Stimulated activated CD4-positive, alpha-beta T cell treated with anti-CD3 and anti-CD28 coated beads, Interleukin-15, amount 100 ng/mL, for 24 hours (primary cell): ENCODE measurements at places on chromosomes 4 and X.

- no peak for DNase-seq
Observed at GRCh38 chr4:77170926-77171325, 13.9 kb downstream of the CCNG2 start.

DNA sequence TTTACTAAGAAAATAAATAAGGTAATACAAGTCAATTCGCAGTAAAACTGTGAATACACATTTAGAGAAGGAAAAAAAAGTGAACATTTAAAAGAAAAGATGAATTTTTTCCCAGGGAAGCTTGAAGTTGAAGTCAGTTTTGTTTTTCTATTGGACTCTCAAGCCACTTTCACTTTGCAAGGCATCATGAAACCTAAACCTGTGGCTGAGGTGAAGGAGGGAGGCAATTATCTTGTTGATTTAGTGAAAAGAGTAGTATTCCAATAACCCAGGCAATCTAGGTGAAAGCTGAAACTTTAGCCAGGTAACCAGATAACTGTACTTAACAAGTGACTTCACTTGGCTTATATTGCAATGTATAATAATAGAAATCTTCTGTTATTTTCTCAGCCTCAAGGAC lies 138.6 kb downstream of the HDX start:
- no peak for DNase-seq

GRCh38 chrX:55008571-55009358 lies 8.6 kb downstream of the APEX2 start:
- peak; percentile 12 for DNase-seq

DNA sequence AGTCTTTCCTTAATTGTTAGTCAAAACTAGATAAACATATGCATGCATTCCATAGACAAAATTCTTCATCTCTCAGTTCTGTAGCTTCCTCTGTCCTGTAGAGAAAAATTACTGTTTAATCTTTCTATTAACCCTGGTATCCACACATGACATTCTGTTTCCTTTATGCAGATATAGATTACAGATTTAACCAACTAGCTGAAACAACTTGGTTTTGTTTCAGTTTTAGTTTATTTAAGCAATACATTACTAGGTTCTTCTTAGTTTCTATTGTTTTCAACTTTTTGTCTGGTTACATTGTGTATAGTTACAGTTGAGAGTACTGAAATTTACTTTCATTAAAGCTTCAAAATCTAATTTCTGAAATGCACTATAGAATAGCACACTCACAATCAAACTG lies 933.9 kb upstream of the EPHA5 start:
- DNase-seq, result no peak

DNA sequence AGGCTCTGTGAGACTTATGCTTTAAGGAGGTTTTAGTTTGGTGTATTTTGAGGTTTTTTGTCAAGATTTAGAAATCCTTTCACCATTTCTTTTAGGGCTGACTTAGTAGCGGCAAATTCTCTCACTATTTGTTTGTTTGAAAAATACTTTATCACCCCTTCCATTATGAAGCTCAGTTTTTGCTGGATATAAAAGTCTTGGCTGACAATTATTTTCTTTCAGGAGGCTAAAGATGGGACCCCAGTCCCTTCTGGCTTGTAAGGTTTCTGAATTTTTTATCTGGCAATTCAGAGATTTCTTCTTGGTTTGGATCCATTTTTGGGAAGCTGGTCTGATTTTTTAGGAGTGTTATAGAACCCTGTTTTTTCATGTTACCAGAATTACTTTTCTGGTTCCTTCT lies 88.5 kb downstream of the ACTRT1 start:
- DNase-seq, result no peak

- no peak for DNase-seq
Observed at GRCh38 chr4:98341309-98341708, 80.1 kb downstream of the RAP1GDS1 start.

GRCh38 chr4:182955411-182955810 lies 38.2 kb upstream of the DCTD start:
- no peak for DNase-seq

- DNase-seq, result no peak
Observed at GRCh38 chr4:156692016-156692415, 279.6 kb downstream of the PDGFC start.

GRCh38 chr4:118754890-118755289 lies 69.7 kb downstream of the METTL14 start:
- no peak for DNase-seq

- DNase-seq, result no peak
Observed at GRCh38 chr4:151736361-151736760, 24.4 kb downstream of the GATB start.

- no peak for DNase-seq
Observed at GRCh38 chr4:16677001-16677944, 221.2 kb downstream of the LDB2 start.

- DNase-seq, result no peak
Observed at GRCh38 chr4:164484551-164484950, 269.4 kb upstream of the SMIM31 start.

- peak; percentile 24 for DNase-seq
Observed at GRCh38 chr4:150242820-150243458, 164.7 kb downstream of the DCLK2 start.

GRCh38 chr4:128163177-128164117 lies 102.3 kb downstream of the LARP1B start:
- no peak for DNase-seq

DNA sequence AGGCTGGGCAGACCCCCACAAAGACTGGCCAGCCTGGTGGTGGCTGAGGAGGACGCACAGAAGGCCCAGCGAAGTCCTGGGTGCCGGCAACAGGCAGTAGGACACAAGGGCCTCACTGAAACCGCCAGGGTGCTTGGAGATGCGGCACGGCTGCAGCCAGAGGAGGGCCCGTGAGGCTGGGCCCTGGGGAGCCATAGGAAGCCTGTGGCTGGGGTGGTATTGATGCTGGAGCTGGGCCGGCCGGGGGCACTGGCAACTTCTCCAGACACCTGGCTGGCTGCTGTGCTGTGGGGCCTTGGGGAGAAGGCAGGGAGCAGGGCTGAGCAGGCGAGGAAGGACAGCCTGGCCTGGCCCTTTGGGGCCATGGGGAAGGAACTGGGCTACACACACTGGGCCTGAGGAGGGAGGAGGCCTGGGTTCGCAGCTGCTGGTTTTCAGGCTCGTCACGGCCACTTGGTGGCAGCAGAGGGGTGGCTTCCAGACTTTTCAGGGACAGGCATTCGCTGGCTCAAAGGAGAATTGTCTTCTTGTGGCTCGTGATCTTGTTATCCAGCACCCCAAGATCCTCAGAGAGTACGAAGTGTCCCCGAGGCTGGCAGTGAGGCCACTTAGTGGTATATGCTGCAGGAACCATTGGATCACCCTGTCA lies 37.2 kb downstream of the ATP2B3 start:
- peak; percentile 69 for DNase-seq

- DNase-seq, result no peak
Observed at GRCh38 chrX:121802881-121803412, 755.5 kb downstream of the GLUD2 start.

GRCh38 chrX:67953658-67954057 lies 409.8 kb downstream of the AR start:
- DNase-seq, result no peak

DNA sequence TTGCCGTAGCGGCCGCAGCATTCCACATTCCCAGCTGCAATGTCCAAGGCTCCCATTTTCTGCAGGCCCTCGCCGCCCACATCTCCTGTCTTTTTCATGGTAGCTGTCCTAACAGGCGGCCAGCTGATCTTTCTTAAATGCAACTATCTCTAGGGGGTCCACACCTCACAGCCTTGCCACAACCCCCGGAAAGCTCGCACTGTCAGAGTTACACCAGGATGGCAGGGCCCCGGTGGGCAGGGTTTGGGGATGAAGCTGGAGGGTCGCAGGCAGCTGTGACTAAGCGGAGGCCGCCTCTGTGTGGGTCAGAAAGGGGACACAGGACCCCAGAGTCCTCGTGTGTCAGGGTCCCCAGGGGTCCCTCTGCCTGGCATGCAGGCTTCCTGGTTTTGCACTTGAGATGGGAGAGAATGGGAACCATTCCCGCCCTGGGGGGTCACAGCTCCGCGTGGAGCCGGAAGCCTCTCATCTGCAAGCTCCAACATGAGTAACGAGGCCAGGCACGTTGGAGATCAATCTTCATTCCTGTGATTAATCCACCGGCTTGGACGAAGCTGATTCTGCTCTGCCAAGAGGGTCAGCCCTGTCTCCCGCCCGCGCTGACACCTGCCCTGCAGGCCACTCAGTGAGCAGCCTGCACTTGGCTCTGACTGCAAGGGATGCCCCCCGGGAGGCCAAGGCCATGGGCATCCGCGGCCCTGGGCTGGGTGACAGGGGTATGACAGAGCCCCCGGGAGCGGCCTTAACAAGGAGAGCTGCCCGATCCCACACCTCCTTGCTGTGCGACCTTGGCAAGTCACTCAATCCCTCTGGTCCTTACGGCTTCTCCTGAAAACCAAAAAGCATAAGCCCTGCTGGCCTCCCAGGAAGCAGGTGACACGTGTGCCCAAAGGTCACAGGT lies 97.9 kb downstream of the ADRA2C start:
- no peak for DNase-seq

- DNase-seq, result no peak
Observed at GRCh38 chr4:134365852-134366251, 164.3 kb upstream of the PABPC4L start.

- DNase-seq, result no peak
Observed at GRCh38 chrX:15947648-15948317, 93.2 kb upstream of the AP1S2 start.

DNA sequence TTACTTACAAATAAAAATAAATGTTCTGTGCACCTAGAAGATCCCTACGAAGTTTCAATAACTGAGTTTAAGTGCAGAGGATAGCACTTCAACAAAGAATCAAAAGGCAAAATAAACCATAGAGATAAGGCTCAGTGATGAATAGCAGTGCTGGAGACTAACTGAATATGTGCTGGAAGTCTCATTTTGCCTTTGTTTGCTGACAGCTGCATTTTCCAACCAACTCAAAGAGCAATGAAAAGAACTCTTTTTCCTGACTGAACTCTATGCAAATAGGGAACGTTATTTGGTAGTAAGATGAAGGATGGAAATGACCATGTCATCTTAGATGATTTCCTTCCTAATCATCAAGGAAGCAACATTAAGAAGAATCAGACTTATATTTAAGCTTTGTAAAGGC lies 32.7 kb upstream of the ADH7 start:
- no peak for DNase-seq

GRCh38 chr4:98528882-98529281 lies 129.5 kb downstream of the TSPAN5 start:
- DNase-seq, result peak; percentile 17

DNA sequence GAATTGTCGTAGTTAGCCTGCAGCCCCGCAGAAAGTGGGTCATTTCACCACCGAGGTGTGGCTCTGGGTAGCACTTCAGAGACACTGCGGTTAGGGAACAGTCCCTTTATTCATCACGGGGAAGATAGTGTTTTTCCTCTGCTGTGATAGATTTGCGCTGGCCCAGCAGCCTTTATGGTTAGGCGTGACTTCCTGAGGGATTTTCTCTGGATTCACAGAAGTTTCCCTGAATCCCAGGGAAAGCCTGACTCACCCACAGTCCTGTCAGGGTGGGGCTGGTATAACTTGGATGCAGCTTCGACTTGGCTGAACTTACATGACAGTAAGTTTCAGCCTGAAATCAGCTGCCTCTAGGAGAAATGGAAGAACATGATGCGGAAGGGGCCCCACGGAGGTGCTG lies 196.3 kb upstream of the HHIP start:
- no peak for DNase-seq

DNA sequence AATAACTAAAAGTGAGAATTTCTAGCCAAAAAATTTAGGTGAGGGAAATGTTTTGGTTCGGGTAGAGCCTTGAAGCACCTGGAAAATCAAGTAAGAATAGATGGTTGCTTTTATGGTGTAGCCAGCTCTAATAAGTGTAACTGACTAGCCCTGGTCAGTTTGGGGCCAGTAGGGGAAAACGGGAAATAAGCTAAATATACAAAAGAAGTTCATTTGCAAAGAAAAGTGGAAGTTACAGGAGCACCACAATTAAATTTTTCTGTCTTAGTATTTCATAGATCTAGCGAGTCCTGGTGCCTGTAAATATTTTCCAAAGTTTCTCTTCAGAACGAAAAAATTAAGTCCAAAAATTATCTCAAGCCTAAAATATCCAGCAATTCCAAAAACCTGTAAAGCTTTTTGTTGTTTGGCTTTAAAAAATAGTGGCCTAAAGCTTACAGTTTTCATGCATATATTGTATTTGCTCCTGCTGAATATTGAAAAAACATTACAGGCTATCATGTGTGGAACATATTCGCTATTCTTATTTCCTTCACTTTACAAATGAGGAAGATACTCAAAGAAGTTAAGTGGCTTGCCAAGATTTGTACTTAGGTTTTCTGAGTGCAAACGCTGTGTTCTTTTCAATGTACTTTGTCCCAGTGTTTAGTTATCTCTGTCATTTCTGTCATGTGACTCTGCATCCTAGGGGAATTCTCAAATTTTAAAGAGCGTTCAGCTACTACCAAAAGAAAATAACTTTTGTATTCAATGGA lies 7.3 kb upstream of the PTPN13 start:
- DNase-seq, result no peak

DNA sequence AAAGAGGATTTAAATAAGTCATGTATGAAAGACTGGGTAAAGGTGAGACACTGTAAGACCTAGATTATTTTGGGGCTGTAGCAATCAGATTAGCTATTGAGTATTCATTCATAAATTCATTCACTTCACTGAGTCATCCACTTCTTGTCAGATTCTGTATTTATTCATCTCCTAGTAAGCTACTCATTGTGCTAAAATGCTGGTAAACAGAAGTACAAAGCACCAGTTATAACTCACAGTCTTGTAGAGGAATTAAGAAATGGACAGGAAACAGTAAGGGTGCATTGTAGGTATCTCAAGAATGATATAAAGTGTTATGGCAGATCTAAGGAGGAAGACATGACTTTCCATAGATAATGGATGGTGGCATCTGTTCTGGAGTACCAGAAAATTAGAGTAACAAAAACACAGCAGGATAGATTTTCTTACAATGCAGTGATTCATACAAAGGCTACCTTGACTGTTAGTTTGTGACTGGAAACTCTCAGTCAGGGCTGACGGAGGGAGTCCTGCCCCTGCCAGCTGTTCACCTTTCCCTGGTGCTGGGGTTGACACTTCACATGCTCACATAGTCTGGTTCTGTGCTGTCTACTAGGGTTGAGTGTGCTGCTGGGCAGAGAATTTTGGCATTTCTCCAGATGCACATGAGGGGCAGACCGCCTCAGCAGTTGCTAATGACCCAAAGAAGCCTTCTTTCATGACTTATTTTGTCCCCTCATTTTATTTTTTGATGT lies 26.5 kb upstream of the HAND2 start:
- DNase-seq, result no peak

DNA sequence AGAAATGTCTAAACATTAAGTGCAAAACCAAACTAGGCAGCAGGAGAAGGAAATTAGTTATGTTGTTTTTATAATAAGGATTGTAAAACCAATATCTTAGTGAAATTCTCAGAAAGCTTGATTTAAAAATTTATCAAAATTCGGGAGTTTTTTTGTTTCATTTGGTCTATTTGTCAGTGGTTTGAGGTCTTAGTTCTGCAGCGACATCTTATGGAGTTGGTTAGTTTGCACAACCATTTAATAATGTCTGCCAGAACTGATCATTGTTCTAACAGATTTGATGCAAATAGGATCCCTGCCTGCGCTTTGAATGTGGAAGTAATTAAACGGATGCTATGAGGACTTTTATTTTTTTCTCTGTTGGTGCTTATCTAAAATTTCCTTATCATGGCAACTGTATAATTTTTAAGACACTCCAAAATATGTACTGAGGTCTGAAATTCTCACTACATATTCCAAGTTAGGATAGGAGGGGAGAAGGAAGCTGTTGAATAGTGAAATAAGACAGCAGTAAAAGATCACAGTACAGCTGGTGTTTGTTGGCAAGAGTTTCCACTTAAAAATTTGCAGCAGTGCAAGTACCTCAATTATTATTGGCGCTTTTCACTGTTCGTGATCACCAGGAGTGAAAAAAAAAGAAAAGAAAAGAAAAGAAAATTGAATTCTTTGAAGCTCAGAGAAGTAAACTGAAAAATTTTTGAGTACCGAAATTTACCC lies 2521.4 kb downstream of the ARAP2 start:
- no peak for DNase-seq
